ENCODE measurements at places on chromosomes 1 and 21.

- no peak for DNase-seq
Observed at GRCh38 chr1:203454986-203455471, 20.6 kb upstream of the PRELP start.

DNA sequence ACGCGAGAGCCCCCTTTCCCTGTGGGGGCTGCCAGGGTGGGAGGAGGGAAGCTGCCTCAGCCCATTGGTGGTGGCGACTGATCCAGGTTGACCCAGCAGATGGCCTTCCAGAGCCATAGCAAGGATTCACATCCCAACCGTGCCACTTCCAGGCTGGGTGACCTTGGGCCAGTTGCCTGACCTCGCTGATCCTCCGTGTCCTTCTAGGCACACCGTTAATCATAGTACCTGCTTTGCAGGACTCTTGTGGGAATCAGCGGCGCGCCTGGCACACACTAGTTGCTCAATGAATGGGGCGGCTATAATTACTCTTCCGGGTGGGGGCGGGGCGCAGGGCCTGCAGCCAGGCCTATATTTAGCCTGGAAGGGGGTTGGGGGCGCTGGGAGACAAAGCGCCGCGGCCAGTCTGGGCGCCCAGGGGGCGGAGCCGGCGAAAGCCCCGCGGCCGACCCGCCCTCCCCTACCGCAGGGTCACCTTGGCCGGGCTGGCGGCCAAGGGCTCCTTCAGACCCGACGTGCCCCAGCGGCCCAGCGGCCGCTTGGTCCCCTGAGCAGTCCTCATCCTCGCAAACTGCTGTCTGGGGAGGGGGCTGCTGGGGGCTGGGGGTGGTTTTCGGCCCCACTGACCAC, 5.1 kb downstream of the HSPB7 start:
- peak; percentile 90 for DNase-seq

GRCh38 chr21:26909972-26910371, 56.9 kb downstream of the ADAMTS5 start:
- DNase-seq, result no peak

- DNase-seq, result peak; percentile 89
Observed at GRCh38 chr21:41678924-41679318, 87.9 kb downstream of the RIPK4 start.

GRCh38 chr1:183592733-183593132, 2.5 kb upstream of the NCF2 start:
- DNase-seq, result no peak

All from coronary artery (tissue), 2 donors.